Hippocampal formation (tissue), 2 donors: ENCODE measurements at places on chromosomes 6 and 20.
A peak's percentile ranks its signal among the peaks of the same experiment; 100 is the strongest.

- DNase-seq = no peak
Measured at GRCh38 chr6:129476810-129477209, 233.2 kb downstream of the ARHGAP18 start.

GRCh38 chr20:48711696-48712464 is 115.9 kb downstream of the PREX1 start:
- no peak for DNase-seq

DNA sequence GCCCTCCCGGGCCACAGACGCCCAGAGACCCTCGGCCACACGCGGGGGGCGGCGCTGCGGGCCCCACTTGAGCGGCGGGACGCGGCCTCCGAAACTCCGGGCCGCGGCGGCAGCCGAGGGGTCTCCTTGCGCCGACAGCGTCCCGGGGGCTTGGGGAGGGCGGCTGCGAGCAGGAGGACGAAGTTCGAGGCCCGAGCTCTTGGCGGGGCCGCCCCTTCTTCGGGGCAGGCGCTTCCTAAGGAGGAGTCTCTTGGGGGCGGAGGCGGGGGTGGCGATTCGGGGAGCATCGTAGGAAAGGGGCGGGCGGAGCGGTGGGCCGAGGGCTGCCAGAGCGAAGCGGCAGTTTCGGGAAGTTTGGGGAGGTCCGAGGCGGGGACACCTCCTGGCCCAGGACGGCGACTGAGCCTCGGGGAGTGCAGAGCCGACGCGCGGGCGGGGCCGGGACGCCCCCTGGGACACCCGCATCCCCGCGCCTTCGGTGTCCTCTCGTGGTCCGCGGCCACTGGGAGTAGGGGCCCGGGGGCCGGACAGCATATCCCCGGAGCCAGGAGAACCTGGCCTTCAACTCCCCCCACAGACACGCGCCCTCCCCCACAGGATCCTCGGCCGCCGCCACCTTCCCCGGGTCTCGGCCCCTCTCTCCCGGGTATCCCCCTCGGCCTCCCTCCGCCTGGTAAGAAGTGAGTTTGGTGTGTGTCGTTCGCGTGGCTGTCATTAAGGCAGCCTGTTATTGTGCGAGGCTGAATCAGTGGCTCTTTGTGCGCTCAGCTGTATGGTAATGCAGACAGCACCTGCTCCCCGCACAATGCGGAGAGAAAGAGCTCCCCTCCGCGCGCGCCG is 613 bp upstream of the DLL1 start:
- peak; percentile 70 for DNase-seq

DNA sequence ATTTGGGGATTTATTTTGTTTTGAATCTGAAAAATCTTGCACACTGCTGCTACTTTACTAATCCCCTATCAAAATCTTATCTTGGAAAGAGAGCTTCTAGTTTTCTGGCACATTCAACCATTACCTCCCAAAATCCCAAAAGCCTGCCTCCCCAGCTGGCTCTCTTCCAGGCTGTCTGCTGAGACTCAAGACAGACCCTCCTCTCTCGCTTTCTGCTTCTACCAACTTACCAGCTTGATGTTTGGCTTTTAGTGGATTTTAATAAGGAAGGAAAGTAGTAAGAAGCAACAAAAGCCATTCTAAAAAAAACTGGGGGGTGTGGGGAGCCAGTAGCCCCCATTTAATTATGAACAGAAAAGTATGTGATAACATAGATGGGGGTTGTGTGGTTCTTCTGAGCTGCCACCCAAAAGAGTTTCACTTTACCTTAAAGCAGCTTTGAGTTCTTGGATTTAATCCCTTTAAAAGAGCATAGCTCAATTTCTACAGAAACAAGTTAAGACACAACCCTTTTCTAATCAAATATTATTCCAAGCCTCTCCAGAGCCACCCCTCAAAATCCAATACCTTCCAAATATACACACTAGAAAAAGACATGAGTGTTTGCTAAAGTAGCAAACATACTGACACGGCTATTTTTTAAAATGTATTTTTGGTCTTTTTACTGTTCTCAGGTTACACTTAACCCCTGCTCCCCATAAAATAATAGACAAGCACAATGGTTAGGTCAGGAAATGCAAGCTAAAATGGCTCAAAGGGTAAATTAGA is 71.7 kb downstream of the ATP9A start:
- DNase-seq = no peak

DNA sequence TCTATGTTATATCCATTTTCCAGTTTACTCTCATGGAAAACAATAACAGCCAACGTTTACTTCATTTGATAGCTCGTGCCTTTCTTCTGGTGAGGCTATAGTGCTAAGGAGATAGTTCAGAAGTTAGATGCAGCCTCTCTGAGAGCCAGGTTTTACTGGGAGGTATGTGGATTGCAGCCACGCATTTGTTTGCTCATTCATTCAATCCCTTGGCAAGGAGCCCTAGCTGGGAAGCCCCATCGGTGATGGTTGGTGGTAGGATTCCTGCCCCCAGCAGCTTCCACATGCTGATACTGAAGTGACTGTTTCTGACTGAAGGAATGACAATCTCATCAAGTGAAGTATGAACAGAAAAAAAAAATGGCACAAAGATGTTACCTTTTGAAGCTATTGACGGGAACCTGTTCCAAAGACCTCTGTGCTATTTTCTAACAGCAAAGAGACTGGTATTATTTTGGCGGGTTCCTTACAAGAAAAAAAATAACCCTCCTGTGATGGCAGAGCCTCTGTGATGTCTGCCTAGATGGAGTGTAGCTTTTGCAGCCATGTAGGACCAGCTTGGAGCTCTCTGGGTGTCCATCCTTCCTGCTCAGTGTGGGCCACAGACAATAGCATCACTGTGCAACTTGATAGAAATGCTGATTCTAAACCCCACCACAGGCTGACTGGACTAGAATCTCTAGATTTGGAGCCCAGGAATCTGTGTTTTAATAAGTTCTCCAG is 30.6 kb downstream of the SNAP25 start:
- no peak for DNase-seq

- DNase-seq = no peak
Measured at GRCh38 chr6:111791415-111791814, 81.8 kb downstream of the FYN start.

DNA sequence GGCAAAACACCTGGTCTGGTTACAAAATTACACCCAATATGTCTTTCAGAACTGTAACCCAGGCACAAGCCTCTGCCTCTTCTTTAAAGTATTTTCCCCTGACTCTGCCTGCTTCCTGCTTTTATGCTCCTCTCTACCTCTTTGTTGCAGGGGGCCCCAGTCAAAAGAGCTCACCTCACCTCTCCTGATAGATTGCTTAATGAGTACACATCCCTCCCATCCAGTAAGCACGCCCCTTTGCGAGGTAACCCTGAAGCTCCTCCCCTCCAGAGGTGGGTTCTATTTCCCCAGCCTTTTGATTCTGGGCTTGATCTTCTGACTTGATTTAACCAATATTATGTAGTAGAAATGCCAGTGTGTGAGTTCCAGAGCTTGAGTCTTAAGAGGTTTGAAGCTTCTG is 56.6 kb upstream of the EYA2 start:
- no peak for DNase-seq

- no peak for DNase-seq
Measured at GRCh38 chr6:21845439-21846140, 252.0 kb downstream of the SOX4 start.

DNA sequence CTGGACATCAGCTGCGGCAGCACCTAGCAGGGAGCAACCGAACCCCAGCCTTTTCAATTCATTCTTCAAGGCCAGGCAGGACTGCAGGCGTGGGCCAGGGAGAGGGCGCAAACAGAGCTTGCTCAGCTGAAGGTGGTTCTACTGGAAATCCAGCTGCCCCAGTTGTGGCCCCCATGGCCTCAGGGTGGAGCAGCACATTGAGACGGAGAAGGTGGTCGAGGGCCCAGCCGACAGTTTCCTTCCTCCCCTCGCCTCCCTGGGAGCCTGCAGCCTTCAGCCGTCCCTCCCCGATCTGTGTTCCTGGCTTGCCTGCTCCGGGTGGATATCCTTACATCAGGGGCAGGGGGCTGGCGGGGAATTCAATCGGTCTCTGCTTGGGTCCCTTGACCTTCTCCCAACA is 217.8 kb downstream of the ANKRD60 start:
- no peak for DNase-seq

GRCh38 chr6:116326181-116326671 is 44.5 kb upstream of the DSE start:
- no peak for DNase-seq

DNA sequence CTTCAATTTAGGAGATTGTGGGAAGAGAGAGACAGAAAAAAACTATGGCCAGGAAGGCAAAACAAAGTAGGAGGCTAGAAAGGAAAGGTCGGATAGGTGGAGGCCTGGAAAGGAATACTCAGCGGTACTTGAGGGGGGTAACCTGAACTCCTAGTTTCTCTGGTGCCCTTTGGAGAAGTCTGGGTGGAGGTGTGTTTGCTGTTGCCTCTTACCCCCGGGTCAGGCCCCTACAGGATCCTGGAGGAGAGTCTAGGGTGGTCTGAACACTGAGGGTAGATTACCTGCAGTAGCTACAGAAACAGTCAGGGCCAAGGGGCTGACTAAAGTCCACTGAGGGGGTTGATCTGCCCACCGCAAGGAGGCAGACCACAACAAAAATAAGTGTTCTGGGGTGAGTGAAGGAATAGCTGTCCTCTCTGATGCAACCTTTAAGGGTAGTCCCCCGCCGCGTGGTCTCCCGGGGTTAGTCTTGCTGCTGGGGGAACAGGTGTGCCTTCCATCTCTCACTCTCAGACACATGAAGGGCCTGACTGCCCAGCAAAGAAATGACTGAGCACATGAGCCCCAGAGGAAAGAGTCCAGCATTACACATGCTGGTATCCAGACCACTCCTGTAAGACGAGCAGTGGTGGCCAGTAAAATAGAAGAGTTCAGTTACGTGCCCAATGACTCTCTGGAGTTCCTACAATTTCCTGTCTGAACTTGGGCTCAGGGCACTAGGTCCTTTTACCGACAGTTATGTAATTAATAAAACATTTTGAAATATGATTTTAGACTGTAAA is 59.5 kb downstream of the MTHFD1L start:
- no peak for DNase-seq
